ENCODE measurements at places on chromosomes 2 and 18.
A peak's percentile ranks its signal among the peaks of the same experiment; 100 is the strongest.

- no peak for DNase-seq
Measured at GRCh38 chr2:85737481-85737880, 16.3 kb upstream of the ATOH8 start.

- DNase-seq, result no peak
Measured at GRCh38 chr18:37443325-37444055, 122.1 kb downstream of the CELF4 start.

DNA sequence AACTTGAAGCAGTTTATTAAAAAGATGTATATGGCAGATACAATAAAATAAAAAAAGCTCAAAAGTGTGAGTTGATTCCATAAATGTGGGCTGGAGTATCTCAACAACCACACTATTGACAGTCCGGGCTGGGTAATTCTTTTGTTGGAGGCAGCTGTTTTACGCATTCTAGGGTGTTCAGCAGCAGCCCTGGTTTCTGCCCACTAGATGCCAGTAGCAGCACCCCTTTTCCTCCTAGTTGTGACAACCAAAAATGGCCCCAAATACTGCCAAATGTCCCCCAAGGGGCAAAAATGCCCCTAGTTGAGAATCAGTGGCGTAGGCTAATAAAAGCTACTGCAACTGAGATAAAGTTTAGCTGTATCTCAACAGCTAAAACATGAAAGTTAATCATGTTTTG lies 44.8 kb downstream of the CHMP3 start:
- DNase-seq, result peak; percentile 74

- peak; percentile 70 for DNase-seq
Measured at GRCh38 chr2:239674101-239674980, 273.5 kb upstream of the HDAC4 start.

GRCh38 chr2:104473546-104473945 lies 380.4 kb upstream of the POU3F3 start:
- DNase-seq, result no peak

- no peak for DNase-seq
Measured at GRCh38 chr2:188785490-188785889, 188.7 kb upstream of the COL3A1 start.

GRCh38 chr18:3538456-3538855 lies 88.5 kb downstream of the TGIF1 start:
- DNase-seq, result no peak

DNA sequence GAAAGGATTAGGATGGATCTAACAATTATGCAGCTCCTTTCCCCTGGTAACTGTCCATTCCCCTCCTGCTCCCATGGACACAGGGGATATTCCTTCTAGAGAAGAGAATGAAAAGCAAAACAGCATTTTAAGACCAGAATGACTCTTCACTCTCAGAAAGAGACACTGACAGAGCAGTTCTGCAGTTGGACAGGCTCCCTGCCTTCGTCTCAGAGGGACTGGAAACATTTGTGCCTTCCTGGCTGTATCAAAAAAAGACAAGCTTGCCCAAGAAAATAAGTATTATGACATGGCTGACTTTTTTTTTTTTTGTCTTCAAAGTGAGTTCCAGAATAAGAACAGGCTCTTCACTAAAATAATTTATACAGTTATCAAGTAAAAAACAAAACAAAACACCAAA lies 9.5 kb downstream of the PID1 start:
- DNase-seq, result no peak

DNA sequence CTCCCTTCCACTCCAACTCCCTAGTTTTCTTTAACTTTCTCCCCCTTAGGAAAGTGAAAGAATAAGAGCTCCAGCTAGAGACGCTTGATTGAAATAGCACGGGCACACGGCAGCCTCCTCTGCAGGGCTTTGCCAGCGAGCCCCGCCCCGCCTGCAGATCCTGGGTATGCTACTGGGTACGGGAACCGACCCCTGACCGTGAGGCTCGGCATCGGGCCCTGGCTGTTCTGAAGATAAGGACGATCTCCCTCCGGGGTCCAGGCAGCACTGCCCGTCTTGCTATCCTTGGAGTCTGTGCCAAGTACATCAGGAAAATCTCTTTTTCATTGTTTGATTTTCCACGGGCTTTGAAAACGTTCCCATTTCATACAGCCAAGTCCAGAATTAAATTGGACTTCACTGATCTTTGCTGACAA lies 284.5 kb downstream of the MTX2 start:
- DNase-seq, result peak; percentile 90

- no peak for DNase-seq
Measured at GRCh38 chr2:1546901-1547300, 133.6 kb downstream of the TPO start.

- no peak for DNase-seq
Measured at GRCh38 chr2:241985986-241986329, 116.4 kb downstream of the RTP5 start.

DNA sequence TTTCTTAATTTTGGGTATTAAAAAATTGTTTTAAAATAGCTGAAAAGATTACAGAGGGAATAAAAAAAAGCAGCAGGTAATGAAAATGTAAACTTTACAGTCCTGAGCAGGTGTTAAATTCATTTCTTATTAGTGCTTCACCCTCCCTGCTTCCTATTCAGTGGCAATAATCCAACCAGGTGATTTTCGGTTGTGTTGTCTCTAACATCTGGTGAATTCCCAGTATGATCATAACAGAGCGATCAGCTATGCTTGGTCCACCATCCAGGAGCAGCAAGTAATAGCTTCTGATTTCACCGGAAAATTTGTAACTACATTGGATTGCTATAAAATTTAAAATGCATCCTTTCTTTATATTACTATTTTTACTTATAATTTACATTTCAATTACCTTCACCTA lies 673.1 kb downstream of the SOCS6 start:
- DNase-seq, result no peak

GRCh38 chr2:127146820-127147502 lies 40.0 kb upstream of the BIN1 start:
- no peak for DNase-seq

DNA sequence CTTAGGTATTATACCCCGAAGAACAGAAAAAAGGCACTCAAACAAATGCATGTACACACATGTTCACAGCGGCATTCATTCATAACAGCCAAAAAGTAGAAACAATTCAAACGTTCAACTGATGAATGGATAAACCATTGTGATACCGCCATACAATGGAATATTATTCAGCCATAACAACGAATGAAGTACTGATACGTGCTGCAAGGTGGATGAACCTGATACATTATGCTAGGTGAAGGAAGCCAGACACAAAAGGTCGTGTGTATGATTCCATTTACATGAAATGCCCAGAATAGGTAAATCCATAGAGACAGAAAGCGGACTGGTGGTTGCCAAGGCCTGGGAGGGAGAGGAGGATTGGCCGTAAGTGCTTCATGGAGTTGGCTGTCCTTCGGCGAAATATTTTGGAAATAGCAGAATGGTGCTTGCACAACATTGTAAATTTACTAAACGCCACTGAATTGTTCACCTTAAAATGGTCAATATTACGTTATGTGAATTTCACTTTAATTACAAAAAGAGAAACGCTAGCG lies 750 bp upstream of the RMP24 start:
- DNase-seq, result no peak

DNA sequence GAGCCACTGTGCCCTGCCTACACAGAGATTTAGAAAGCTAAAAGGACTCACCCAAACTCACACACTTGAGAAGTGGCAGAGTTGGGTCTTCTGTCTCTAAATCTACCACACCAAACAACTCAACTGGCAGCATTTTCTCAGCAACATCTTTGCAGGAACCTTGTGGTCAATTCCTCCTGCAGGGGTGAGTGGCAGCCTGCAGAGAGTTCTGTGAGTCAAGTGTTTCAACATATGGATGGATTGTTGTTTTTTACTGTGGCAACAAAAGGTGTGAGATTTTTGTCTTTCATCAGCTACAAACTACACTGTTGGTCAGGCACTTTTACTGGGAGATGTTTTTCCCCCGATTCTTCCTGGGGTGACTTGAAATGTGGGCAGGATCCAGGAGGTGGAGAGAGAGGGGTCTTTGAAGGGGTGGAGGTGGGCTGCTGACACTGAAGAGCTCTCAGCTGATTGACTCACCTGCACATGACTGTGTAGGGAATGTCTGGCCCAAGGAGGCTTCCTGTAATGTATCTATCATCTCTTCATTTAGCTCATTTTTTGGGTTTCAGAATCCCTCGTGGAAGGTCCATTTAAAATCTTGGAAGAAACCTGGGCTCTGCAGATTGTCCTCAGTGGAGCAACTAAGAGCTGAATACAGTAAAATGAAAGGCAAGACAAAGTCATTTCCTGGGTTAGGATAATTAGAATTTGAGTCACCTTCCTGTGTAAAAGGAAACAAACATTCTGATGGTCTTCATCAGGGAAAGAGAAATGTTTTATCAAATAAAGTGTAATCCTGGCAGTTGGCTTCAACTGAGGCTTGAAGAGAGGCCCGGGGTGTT lies 98.6 kb downstream of the MSH2 start:
- no peak for DNase-seq

- no peak for DNase-seq
Measured at GRCh38 chr2:209671020-209671680, 100.5 kb upstream of the UNC80 start.
